ENCODE measurements at places on chromosomes 3 and 15. TPM values are rescaled to one million over a fixed set of nuclear protein-coding genes. Genes with fewer than 3 reads are reported as not detected.

- H3K4me1 ChIP-seq = no peaks in the 10 kb centered on the region
- peaks cover 44% of the 10 kb centered on the region for H3K27me3 ChIP-seq
- peak; percentile 62 for DNase-seq
- no peak overlapping the region for H3K27ac ChIP-seq
Observed at GRCh38 chr3:68931406-68932149, 769 bp downstream of the TAFA4 start.

Gene MCF2L2
- under 0.01 TPM for total RNA-seq

DNA sequence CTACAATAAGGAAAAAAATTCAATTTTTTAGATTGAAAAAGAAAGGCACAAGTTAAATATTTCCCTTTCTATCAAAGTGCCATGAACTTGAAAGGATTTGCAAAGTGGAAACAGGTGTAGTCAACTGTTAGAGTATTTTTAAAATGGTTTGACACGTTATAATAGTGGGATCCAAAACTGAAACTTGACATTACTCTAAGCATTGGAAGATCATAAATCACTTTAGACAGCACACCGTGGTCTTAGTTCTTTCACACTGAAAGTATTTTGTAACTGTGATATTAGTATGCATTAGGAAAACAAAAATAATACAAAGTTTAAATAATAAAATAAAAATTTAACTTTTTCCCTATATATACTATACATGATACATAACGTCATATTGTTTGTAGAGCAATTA, 933.1 kb downstream of the EPHA3 start:
- no peak overlapping the region for H3K4me3 ChIP-seq
- no peaks in the 10 kb centered on the region for H3K27me3 ChIP-seq

Gene CXCR6
- not detected for total RNA-seq

- peaks cover 16% of the 10 kb centered on the region for H3K27me3 ChIP-seq
- no peaks in the 10 kb centered on the region for H3K4me1 ChIP-seq
- H3K36me3 ChIP-seq = no peaks in the 10 kb centered on the region
- H3K4me3 ChIP-seq = no peak overlapping the region
- H3K27ac ChIP-seq = no peak overlapping the region
Observed at GRCh38 chr3:125961289-125961589, 7.7 kb upstream of the ROPN1B start.

Gene RTP4
- total RNA-seq = 2.7 TPM

- DNase-seq = peak; percentile 80
- H3K4me1 ChIP-seq = no peaks in the 10 kb centered on the region
- peaks cover 14% of the 10 kb centered on the region for H3K27me3 ChIP-seq
- no peak overlapping the region for H3K4me3 ChIP-seq
- H3K36me3 ChIP-seq = no peaks in the 10 kb centered on the region
Observed at GRCh38 chr3:46874430-46874829, 3.1 kb upstream of the PTH1R start.

- peak; percentile 46 for DNase-seq
- peaks cover 11% of the 10 kb centered on the region for H3K4me1 ChIP-seq
- no peak overlapping the region for H3K4me3 ChIP-seq
- no peaks in the 10 kb centered on the region for H3K36me3 ChIP-seq
- H3K27ac ChIP-seq = no peak overlapping the region
Observed at GRCh38 chr3:48397767-48398681, 26.0 kb downstream of the FBXW12 start.

Gene CLDN11
- total RNA-seq = 50.3 TPM

Gene ABI3BP
- total RNA-seq = 183 TPM

DNA sequence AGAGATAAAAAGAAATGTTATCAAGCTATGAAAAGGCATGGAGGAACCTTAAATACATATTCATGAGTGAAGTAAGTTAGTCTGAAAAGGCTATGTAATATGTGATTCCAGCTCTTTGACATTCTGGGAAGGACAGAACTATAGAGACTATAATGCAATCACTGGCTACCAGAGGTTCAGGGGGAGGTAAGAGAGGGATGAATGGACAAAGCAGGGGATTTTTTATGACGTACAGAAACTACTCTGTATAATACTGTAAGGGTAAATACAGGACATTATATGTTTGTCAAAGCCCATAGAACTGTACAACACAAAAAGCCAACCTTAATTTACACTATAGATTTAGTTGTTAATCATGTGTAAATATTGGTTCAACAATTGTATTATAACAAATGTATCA, 46.1 kb downstream of the MCTP2 start:
- H3K27me3 ChIP-seq = no peaks in the 10 kb centered on the region
- H3K4me3 ChIP-seq = no peak overlapping the region
- H3K27ac ChIP-seq = no peak overlapping the region
- H3K36me3 ChIP-seq = no peaks in the 10 kb centered on the region
- no peak for DNase-seq
- no peaks in the 10 kb centered on the region for H3K4me1 ChIP-seq

DNA sequence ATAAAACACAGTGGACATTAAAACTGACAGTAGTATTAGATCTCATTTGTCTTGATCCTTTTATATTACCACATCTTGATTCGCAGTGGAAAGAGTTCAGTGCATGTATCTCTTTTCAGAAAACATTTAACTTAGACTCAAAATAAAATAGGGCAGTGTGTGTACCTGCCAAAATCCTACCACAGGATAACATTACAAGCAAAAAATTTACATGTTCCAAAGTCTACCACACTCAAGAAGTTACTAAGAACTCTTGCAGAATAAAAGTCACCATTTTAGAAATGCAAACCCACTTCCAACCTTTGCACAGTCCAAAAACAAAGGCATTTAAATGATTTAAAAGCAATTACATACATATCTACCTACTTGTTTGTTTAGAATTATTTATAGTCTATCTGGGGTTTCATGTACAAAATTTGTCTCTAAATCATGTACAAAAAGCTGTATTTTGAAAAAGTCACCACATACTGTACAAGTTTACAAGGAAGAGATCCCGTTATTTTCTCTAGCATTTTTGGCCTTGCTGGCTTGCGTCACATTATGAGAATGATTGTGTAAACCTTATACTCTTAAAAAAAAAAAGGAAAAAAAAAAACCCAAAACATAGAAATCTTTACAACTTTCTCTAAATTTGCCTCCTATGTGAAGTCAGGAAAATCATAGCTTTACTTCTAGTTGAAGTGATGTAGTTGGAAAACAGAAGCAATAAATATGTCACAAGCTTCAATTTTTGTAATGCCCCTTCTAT, 153.8 kb downstream of the ADAM10 start:
- H3K27me3 ChIP-seq = no peaks in the 10 kb centered on the region
- no peak overlapping the region for H3K4me3 ChIP-seq
- H3K36me3 ChIP-seq = no peaks in the 10 kb centered on the region
- H3K27ac ChIP-seq = no peak overlapping the region
- no peak for DNase-seq
- H3K4me1 ChIP-seq = no peaks in the 10 kb centered on the region

- H3K27ac ChIP-seq = no peak overlapping the region
- no peaks in the 10 kb centered on the region for H3K27me3 ChIP-seq
- peaks cover 3% of the 10 kb centered on the region for H3K4me1 ChIP-seq
- DNase-seq = no peak
Observed at GRCh38 chr3:17144665-17144993, 259.9 kb downstream of the PLCL2 start.

Measured in osteoblast (primary cell).